ENCODE measurements at places on chromosomes 11 and 22.

- DNase-seq, result peak; percentile 71
Observed at GRCh38 chr11:102799681-102800340, 1.9 kb upstream of the MMP1 start.

DNA sequence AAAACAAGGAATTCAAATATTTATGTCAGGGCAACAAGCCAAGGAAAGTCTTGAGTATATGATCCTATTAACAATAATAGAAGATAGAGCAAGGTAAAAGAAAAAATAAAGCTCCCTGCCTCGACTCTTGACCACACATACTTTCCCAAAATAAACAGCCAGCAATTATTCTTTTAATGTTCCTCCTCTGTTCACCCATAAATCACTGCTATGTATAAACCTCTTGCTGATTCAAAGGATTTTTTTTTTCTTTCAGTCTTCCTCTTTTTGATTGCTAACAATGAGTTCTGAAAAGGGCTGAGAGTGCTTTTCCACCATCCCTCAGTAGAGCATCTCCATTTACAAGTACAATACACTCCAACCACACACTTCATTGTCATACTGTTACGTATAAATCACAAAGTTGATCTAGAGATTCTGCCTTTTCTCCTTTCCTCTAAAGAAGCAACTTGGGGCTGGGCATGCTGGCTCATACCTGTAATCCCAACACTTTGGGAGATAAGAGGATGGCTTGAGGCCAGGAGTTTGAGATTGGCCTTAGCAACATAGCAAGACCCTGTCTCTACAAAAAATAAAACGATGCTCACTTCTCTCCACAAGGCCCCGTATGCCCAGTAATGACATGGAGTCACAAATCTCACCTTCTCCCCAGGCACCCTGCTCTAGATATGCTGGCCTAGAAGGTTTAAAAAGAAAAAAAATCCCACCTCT, 24.0 kb downstream of the RAB30 start:
- no peak for DNase-seq

GRCh38 chr11:45737056-45737455, 67.9 kb upstream of the SLC35C1 start:
- no peak for DNase-seq

- no peak for DNase-seq
Observed at GRCh38 chr22:46547179-46547882, 9.9 kb upstream of the CELSR1 start.

DNA sequence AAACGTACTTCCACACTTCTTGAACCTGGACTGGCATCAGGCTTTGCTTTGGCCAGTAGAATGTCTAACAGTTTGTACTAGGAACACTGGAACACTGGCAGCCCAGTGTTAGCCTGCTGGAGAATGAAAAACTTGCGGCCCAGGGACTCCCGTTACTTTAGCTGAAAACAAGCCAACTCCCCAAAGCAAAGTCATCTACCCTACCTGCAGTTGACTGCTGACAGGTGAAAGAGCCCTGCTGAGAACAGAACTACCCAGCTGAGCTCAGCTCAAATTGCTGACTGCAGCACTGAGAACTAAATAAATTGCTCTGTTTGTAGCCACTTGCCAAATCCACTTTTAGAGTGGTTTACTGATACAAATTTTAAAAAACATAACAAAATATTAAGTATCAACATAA, 342.5 kb downstream of the LRRC4C start:
- no peak for DNase-seq

DNA sequence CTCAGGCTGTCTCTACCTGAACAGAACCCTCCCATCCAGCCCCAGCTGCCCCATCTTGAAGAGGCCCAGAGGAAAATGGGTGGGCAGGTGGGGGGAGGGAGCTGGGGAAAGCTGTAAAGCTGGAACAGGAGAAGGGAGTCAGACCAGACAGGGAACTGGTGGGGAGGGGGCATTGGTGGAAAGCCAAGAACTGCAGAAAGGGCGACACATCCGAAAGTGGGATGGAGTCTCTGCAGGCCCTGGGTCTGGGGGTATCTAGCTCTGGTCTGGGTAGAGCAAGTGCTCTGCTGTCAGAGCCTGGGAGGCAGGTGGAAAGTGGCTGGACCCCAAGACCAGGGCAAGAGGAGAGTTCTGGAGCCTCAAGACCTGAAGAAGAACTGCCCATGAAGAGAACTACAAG, 7.7 kb downstream of the TMPRSS13 start:
- no peak for DNase-seq

Data from pulmonary artery endothelial cell (primary cell).